ENCODE measurements at places on chromosomes 6 and 20. TPM values are rescaled to one million over a fixed set of nuclear protein-coding genes. Genes with fewer than 3 reads are reported as not detected.

Gene CNKSR3
- 18.8 TPM for total RNA-seq

Gene TSBP1
- not detected for total RNA-seq

Gene RAET1G
- not detected for total RNA-seq

Gene TXNDC5
- 59.5 TPM for total RNA-seq

Gene MUCL3
- total RNA-seq = not detected

Gene TGM3
- not detected for total RNA-seq

Gene SEL1L2
- total RNA-seq = not detected

Measured in right cardiac atrium (tissue), 5 donors.